ENCODE measurements at places on chromosomes 2 and 18. TPM values are rescaled to one million over a fixed set of nuclear protein-coding genes. Genes with fewer than 3 reads are reported as not detected.

DNA sequence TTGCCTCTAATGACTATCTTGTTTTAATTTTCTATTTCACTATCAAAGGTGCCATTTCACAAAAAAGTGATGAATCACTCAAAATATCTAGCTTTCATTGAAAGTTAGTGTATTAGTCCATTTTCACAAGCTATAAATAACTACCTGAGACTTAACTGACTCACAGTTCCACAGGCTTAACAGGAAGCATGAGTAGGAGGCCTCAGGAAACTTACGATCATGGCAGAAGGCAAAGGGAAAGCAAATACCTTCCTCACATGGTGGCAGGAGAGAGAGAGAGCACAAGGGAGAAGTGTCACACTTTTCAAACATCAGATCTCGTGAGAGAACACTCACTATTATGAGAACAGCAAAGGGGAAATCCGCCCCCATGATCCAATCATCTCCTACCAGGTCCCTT lies 1220.4 kb upstream of the ZEB2 start:
- DNase-seq, result peak; percentile 52

GRCh38 chr2:120737340-120738101 lies 1.9 kb downstream of the GLI2 start:
- no peak for DNase-seq

GRCh38 chr2:178005756-178006155 lies 66.8 kb downstream of the PDE11A start:
- no peak for DNase-seq

The ACKR3 gene
- total RNA-seq, result not detected

- peak; percentile 61 for DNase-seq
These were observed 23.5 kb upstream of the BZW1 start for GRCh38 chr2:200788121-200788718.

DNA sequence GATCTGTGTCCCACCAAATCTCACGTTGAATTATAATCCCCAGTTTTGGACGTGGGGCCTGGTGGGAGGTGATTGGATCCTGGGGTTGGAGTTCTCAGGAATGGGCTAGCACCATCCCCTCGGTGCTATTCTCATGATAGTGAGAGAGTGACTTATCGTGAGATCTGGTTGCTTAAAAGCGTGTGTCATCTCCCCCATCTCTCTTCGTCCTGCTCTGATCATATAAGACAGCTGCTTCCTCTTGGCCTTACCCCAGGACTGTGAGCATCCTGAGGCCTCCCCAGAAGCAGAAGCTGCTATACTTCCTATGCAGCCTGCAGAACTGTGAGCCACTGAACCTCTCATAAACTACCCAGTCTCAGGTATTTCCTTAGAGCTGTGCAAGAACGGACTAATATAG lies 163.7 kb upstream of the NDUFV2 start:
- peak; percentile 79 for DNase-seq

The NT5DC4 gene
- total RNA-seq, result not detected

DNA sequence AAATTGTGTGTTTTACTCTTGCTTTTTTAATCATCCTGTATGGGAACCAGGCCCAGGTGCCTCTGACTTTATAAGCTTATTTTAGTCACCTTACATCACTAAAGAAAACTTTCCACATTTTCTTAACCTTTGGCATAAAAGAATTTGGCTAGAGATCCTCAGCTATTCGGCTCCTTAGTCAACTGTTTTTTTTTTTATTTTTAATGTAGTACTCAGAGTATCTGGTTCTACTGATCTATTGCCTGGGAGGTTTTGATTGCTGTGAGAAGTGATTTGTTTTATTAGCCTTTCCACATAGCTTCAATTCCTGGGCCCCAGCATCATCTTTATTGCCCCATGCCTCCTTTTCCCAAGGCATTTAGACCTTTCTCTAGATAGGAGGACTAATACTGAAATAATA lies 121.0 kb downstream of the MYO1B start:
- DNase-seq, result no peak

DNA sequence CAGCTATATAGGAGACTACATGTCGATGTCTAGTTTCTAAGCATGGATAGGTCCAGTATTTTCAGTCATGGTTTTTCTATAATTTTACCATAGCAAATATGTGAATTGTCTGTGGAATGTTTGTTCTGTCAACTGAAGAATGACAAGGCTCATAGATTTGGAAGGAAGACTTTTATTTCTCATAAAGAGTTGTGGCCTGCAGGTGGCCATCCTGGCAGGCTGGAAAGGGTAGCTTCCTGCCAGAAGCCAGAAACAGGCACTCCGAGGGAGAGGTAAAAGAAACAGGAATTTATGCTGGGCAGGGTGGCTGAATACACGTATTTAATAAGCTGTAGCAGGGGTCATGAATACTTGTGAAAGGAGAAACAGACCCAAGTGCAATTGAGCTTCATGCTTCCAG lies 182.1 kb downstream of the PARD3B start:
- no peak for DNase-seq

- DNase-seq, result no peak
These were observed 14.7 kb downstream of the CDK15 start for GRCh38 chr2:201821080-201821479.

DNA sequence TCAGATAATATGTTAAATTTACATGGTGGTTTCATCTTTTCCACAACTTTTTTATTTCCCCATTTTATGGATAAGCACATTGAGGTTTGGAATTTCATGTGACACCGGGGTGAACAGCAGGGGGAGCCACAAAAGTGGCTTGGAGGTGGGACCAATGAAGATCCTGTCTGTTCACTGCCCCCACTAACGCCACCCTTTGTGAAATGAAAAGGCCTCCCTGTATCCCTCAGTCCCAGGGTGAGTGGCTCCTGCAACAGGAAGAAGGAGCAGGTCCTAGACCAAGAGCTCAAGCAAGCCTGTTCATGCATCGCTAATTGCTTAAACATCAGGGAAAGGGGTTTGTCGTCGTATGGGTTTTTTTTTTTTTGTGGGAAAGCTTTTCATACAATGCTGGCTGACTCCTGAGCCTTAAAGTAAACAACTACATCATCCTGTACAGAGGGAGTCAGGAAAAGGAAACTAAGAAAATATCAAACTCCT lies 267.8 kb upstream of the EPAS1 start:
- no peak for DNase-seq

- no peak for DNase-seq
These were observed 210.4 kb downstream of the TMEM163 start for GRCh38 chr2:134508391-134508790.

DNA sequence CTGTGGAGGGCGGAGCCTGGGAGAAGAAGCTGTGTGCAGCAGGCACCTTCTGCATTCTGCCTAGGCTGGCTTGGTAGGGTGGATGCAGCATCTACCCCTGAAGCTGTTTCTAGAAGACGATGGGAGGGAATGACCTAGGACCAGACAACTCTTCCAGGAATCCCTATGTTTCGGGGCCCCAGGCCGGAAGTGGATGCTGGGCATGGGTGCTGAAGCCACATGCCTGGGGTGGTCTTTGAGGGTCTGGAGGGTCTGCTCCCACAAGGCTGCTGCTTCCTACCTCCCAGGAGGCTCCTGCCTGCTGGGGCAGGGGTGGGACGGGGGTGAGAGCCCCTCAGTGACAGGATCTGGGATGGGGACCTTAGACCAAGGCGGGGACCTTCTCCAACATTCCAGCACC lies 61.0 kb downstream of the CIB4 start:
- DNase-seq, result no peak

- no peak for DNase-seq
These were observed 31.7 kb downstream of the GPR39 start for GRCh38 chr2:132448331-132448730.

The BOLL gene
- not detected for total RNA-seq

DNA sequence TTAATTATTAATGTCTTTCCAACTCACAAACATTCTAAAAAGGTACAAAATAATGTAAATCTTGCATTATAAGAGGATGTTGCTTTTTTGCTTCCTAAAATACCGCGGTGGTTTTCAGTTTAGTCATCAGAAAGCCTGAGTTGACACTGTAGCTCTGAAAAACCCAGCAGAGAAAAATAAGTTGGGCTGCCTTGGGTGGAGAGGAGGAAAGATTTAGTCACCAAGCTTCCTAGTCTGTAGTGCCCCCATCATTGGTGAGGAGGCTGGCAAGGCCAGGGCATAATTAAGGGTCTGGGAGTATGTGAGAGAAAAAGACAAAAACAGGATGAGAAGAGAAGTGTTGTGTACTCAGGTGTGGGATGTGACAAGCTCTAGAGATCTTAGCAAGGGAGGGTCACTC lies 5.7 kb downstream of the PTPRM start:
- DNase-seq, result peak; percentile 29

The ANKRD30BL gene
- total RNA-seq, result not detected

The IL1A gene
- total RNA-seq, result not detected

DNA sequence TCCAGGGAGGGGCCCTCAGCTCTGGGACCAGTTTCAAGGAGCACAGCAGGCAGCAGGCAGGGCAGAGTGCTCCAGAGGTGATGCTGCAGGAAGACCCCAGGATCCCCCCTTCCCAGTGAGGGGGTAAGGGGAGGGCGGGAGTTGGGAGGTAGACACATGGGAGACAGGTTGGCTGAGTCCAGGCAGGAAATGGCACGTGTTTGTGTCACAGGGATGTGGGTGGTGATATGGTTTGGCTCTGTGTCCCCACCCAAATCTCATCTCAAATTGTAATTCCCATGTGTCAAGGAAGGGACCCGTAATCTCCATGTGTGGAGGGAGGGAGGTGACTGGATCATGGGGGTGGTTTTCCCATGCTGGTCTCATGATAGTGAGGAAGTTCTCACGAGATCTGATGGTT lies 25.2 kb upstream of the OTOS start:
- no peak for DNase-seq

DNA sequence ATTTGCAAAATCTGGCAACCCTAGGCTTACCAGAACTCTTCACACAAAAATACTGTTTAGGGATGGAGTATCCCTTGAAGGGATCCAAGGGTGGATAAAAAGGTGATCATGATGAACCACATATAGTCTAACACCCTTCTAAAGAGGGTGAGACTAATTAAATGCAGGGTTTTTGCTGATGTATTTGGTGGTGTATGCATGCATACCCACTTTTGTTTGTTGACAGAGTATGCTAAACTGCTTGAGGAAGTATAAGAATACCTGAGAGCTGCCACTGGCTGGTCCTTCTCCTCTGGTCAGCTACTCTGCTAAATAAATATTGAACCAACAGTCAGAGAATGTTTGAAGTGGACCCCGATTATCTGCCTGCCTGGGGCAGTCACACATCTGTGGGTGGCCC lies 34.2 kb downstream of the RAPGEF4 start:
- no peak for DNase-seq

The GPR75 gene
- 0.92 TPM for total RNA-seq

DNA sequence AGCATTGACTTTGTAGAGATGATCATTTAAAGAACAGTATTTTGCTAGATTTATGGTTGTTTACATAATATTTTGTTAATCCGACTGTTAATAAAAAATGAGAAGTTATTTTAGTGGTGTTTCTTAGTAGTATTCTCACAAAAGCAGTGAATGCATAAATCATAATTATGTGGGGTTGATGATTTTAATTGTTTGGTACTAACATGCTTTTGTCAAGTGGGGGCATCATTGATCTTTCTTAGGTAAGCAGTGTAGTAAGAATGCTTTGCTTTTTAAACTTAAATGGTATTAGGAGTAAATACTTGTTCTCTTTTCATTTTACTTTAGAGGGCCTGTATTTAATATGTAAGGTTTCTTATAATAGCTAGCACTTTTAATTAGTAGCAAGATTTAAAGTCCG lies 109.2 kb upstream of the OTX1 start:
- no peak for DNase-seq

The CCDC85A gene
- total RNA-seq, result 0.57 TPM

GRCh38 chr2:197075754-197076337 lies 149.3 kb upstream of the PGAP1 start:
- DNase-seq, result no peak

The CXCR4 gene
- total RNA-seq, result not detected

The ELOA2 gene
- total RNA-seq, result not detected

The GPR45 gene
- total RNA-seq, result not detected

DNA sequence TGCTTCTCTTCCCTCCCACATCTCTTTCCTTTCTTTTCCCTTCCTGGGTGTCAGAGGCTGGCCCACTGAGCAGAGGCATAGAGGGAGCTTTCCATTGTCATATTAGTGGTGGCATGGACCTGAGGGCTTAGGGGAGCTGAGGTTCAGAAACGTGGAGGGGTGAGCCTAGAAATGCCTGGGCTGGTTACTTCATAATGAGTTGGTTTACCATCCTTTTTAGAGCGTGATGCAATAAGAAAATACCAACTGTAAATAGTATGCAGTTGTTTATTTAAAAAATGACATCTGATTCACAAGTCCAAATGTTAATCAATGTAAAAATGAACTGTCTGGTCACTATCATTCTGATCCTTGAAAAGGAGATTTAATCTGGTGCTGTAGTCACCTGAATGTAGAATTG lies 46.3 kb downstream of the MYO1B start:
- peak; percentile 24 for DNase-seq

DNA sequence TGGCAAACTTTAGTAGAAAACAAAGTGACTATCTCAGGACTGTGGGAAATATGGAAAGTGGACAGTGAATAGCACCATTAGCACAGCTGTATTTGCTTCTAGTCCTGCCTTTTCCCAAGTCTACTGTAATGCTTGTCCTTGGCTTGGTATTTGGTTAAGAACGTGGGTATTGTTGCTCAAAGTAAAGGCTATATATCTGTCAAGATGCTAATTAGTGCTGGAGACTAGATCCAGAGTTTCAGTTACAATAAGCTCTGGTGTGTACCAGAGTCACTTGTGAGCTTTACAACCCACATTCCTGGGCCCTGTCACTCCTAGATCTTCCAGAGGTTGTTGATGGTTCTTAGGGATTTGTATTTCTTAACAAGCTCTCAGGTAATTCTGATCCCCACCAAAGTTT lies 313.6 kb downstream of the SLC8A1 start:
- no peak for DNase-seq
